ENCODE measurements at places on chromosomes 13 and 19. TPM values are rescaled to one million over a fixed set of nuclear protein-coding genes. Genes with fewer than 3 reads are reported as not detected.

The ZNRF4 gene
- total RNA-seq: not detected

The EFNA2 gene
- total RNA-seq: 0.23 TPM

The CLIP3 gene
- 0.51 TPM for total RNA-seq

The LRRC4B gene
- total RNA-seq: 0.07 TPM

The PGLYRP2 gene
- not detected for total RNA-seq

The SLC25A41 gene
- total RNA-seq: not detected

The SBK3 gene
- 0.23 TPM for total RNA-seq

The PIH1D1 gene
- 147 TPM for total RNA-seq

The ZNF441 gene
- 1.2 TPM for total RNA-seq

The TPTE2 gene
- total RNA-seq: not detected

The P2RY11 gene
- 4.5 TPM for total RNA-seq

The FZR1 gene
- total RNA-seq: 70.2 TPM

The IFNL2 gene
- not detected for total RNA-seq

The RTBDN gene
- total RNA-seq: not detected

The GRAMD1A gene
- total RNA-seq: 67.7 TPM

The ATP7B gene
- 3.5 TPM for total RNA-seq

The ZNF813 gene
- total RNA-seq: 2.6 TPM

The PROZ gene
- not detected for total RNA-seq

The DHDH gene
- 0.35 TPM for total RNA-seq

The IGLON5 gene
- total RNA-seq: 0.06 TPM

The IL4I1 gene
- 9.5 TPM for total RNA-seq

All from epithelial cell of proximal tubule (primary cell).